ENCODE measurements at places on chromosomes 12 and 14. TPM values are rescaled to one million over a fixed set of nuclear protein-coding genes. Genes with fewer than 3 reads are reported as not detected.

The GCH1 gene
- 0.64 TPM for total RNA-seq

The STYX gene
- total RNA-seq, result 16.7 TPM

The NID2 gene
- 852 TPM for total RNA-seq

The NAP1L1 gene
- 271 TPM for total RNA-seq

The LRRC10 gene
- total RNA-seq, result not detected

The SPIC gene
- total RNA-seq, result not detected

The WNT1 gene
- not detected for total RNA-seq

The DACT1 gene
- total RNA-seq, result 6.2 TPM

The MEG3 gene
- total RNA-seq, result 35.4 TPM

The DNAH10 gene
- 0.24 TPM for total RNA-seq

The OR6S1 gene
- not detected for total RNA-seq

The AMIGO2 gene
- 0.75 TPM for total RNA-seq

The TCL1B gene
- total RNA-seq, result not detected

The KRT79 gene
- total RNA-seq, result not detected

The C12orf50 gene
- not detected for total RNA-seq

The PRR4 gene
- total RNA-seq, result not detected

The FICD gene
- total RNA-seq, result 4.4 TPM

The IGF1 gene
- 1.1 TPM for total RNA-seq

The CAPZA3 gene
- not detected for total RNA-seq

The RARG gene
- total RNA-seq, result 16.4 TPM

The MAP1LC3B2 gene
- 0.24 TPM for total RNA-seq

The SUOX gene
- total RNA-seq, result 18.5 TPM

The CYP46A1 gene
- 0.19 TPM for total RNA-seq

The PMCH gene
- not detected for total RNA-seq

The FGF23 gene
- not detected for total RNA-seq

The CNTN1 gene
- not detected for total RNA-seq

The ISCA2 gene
- 9.1 TPM for total RNA-seq

The BDKRB1 gene
- total RNA-seq, result 0.12 TPM

The FOXN4 gene
- total RNA-seq, result not detected

The DNAI7 gene
- 0.12 TPM for total RNA-seq

The CACNB3 gene
- total RNA-seq, result 12.8 TPM

The RPGRIP1 gene
- total RNA-seq, result not detected

The ACSS3 gene
- total RNA-seq, result 10.2 TPM

The ADAM20 gene
- 0.25 TPM for total RNA-seq

The INHBC gene
- not detected for total RNA-seq

The PCNX4 gene
- total RNA-seq, result 60.3 TPM

The TAS2R42 gene
- total RNA-seq, result not detected

The GLTP gene
- total RNA-seq, result 44.0 TPM

The PRIMA1 gene
- not detected for total RNA-seq
